BJ (cell line): ENCODE measurements at places on chromosomes 2 and 18.

- peak; percentile 13 for DNase-seq
Observed at GRCh38 chr18:944440-944839, 39.8 kb downstream of the ADCYAP1 start.

GRCh38 chr2:193303464-193303863 lies 1108.7 kb upstream of the TMEFF2 start:
- no peak for DNase-seq

DNA sequence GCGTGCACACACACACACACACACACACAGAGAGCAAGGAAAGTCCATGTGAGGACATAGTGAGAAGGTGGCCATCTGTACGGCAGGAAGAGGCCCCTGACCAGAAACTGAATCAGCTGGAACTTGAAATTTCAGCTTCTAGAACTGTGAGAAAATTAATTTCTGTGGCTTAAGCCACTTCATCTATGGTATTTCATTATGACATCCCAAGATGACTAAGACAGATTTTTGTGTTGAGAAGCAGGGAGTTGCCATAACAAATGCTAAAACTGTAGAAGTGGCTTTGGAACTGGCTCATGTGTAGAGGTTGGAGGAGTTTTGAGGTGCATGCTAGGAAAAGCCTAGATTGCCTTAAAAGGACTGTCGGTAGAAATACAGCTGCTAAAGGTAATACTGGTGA lies 63.4 kb upstream of the ZBTB7C start:
- no peak for DNase-seq

DNA sequence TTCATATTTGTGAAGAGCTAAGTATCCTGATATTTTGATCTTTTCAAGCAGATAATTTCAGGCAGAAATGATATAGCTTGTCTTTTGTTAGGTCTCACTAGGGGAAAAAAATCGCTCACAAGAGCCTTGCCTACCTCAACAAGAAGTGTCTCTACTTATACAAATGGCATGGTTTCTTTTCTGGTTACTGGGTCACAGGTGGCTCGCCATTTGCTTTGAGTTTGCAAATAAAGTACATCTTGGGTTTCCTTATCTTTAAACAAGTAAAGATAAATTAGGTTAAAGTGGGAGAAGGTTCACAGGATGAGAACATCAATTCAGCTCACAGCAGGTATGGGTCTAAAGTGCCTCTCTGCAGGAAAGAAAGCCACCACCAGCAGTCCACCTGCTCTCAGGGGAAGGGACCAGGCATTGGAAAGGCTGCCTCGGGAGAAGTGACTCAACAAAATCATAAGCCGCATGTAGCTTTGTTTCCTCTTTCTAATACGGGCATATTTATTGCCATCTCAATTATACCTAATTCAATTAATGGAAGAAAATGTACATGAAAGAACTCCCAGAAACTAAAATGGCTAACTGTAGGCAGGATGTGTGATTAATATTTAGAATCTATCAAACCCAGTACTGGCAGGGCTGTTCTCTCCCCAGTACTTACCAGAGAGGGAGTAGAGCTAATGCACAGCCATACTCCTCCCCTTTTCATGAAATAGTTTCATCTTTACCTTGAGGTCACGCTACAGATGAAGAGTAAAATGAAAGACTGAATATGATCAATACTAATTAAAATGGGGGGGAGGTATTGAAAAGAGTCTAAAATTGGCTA lies 28.3 kb downstream of the CDC42EP3 start:
- DNase-seq, result no peak

DNA sequence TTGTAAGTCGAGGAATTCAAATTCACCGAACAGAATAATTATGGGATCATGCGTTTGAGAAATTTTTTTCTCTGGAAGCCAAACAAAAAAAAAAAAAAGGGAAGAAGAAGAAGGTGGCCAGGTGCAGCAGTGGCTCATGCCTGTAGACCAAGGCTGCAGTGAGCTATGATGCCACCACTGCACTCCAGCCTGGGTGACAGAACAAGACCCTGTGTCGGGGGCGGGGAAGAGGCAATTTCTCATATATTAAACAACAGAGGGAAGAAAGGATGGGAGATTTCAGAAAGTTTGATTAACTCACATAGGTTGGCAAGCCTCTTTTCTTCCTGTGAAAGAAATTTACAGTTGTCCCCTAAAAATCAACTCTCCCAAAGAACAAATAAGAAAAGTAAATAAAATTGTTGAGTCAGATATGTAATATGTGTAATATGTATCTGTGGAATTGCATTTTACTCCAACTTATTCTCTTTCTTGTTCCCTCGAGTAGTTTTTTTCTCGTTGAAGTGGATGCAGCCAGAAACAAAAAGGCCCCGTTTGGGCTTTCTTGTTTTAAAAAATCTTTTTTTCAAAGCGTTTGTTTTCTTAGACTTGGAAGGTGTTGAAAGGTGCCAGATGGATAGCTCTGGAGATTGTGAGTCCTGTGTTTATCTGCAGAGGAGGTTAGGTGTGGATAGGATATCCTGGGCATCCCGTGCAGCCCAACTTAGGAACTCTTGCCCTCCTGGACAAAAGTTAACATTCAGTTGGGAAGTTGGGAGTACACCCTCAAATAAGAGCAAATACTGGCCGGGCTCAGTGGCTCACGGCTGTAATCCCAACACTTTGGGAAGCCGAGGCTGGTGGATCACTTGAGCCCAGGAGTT lies 25.4 kb upstream of the FMNL2 start:
- DNase-seq, result no peak

DNA sequence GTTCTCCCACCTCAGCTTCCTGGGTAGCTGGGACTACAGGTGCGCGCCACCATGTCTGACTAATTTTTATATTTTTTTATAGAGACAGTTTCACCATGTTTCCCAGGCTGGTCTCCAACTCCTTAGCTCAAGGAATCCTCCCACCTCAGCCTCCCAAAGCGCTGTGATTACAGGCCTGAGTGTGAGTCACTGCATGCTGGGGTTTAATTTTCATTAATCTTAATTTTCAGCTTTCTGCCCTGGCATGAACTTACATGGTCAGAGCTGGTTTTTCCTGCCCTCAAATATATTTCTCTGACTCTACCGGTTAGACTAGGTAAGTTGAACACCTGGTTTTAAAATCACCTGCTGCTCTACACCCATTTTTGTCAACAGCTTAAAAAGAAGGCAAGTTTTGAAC lies 3.1 kb downstream of the MARCHF7 start:
- no peak for DNase-seq

GRCh38 chr2:9508931-9509330 lies 34.6 kb downstream of the IAH1 start:
- DNase-seq, result no peak

DNA sequence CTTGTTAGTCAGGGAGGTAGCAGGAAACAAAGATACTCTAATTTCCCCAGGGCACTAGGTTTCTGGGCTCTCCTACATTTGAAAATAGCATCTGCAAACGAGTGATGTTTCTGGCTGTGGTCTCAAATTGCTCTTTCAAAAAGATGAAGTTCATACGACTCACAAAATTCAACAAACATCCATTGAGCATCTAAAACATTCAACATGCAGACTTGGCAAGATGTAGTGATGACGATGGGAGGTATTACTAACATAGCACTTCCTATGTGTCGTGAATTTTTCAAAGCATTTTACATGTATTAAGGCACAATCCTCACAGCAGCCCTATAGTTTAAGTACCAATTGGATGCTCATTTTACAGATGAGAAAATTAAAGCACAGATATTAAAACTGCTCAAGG lies 5.2 kb downstream of the CCBE1 start:
- no peak for DNase-seq

- DNase-seq, result no peak
Observed at GRCh38 chr2:181656450-181657291, at the start of gene CERKL. CERKL (minus strand) TSS chr2:181657105; CDS start chr2:181657006, 99 bp downstream.

DNA sequence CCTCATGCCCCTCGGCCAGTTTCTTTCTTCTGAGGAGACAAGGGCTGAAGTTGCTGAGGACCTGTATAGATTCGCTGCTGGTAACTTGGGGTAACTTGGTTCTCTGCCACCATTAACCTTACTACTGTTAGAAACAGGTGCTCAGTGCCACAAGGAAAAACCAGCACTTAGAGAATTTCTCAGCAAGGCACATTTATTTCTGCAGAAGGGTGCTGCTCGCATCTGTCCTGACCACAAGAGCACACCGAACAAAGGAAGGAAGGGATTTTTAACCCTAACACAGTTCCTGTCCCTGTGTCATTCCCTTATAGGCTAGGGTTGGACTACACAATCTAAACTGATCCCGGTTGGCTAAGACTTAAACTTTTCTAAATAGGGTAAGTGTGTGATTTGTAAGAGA lies 154.1 kb downstream of the SOCS6 start:
- DNase-seq, result no peak

DNA sequence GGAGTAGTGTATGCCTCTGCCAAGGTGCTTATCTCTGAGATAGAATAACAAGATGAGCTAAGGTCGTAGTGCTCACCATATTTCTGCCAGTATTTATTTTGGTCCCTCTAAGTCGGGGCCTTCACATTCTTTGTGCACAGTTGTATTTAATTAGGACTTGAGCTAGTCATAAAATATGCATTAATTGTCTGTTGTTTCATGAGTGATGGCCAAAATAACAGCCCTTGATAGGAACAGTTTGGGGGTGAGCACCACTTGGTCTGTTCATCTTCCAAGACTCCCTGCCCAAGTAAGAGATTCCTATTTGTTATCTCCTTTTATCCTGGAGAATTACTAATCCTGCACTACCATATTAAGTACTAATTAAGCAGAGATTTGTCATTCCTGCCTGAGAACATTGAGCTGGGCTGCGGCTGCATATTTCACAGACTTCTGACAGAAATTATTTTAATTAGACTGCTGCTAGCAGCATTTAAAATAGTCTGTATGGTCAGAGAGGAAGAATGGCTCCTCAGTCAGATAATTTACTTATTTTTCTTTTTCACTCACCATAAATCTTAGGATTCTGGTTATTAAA lies 435.1 kb downstream of the MTX2 start:
- no peak for DNase-seq

- DNase-seq, result no peak
Observed at GRCh38 chr2:134839649-134840048, 1.2 kb downstream of the ACMSD start.

DNA sequence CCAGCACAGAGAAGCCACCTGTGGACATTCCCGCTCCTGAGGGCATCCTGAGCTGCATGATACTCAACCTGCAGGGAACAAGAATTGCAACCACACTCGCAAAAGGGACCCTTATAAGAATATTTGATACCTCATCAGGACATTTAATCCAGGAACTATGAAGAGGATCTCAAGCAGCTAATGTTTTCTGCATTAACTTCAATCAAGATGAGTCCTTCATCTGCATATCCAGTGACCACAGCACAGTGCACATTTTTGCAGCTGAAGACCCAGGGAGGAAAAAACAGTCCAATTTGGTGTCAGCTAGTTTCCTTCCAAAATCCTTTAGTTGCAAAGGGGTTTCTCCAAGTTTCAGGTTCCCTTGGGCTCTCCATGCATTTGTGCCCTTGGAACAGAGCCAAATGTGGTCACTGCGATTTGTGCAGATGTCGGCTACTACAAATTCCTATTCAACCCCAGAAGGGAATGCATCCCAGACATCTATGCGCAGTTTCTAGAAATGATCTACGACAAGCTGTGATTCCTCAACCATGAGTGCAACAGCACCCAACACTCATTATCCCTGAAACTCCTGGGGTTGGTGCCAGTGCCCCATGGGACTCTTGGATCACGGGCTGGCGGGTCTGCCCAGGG lies 23.3 kb upstream of the FHOD3 start:
- no peak for DNase-seq

GRCh38 chr2:39821871-39822270 lies 42.8 kb upstream of the THUMPD2 start:
- DNase-seq, result no peak

GRCh38 chr2:214180071-214180470 lies 230.8 kb upstream of the VWC2L start:
- no peak for DNase-seq

GRCh38 chr2:68469935-68470334 lies 2.5 kb downstream of the APLF start:
- DNase-seq, result no peak

DNA sequence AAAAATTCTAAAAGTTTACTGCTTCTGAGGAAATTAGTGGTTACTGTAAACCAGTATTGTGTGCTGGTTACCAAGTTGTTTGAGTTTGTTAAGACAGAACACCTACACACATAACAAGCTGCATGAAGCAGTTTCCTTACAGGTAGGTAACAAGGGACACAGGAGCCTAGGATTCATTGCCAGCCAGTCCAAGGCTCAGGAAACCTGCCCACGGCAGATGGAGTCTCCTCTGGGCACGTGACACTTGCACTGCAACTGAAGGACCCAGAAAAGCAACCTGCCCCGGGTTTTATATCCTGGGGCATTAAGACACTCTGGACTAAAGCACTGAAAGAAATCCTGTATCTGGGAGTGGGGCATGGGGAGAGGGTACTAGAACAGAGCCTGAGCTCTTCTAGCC lies 639.3 kb downstream of the ADCYAP1 start:
- no peak for DNase-seq

DNA sequence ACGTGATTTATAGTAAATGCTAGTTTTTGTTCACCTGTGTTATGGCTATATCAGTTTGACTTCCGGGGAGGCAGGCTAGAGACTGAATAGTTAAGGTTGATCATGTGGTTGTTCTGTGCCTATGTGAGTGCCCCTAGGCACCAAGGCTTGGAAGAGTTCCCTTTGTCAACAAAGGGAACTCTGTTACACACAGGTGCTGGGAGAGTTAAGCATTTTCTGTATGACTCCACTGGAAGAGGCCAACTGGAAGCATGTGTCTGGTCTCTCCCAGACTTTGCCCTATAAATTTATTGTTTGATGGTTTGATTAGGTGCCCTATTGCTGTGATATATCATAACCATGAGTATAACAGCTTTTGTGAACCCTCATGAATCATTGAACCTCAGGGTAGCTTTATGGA lies 63.8 kb downstream of the ARL6IP6 start:
- no peak for DNase-seq

DNA sequence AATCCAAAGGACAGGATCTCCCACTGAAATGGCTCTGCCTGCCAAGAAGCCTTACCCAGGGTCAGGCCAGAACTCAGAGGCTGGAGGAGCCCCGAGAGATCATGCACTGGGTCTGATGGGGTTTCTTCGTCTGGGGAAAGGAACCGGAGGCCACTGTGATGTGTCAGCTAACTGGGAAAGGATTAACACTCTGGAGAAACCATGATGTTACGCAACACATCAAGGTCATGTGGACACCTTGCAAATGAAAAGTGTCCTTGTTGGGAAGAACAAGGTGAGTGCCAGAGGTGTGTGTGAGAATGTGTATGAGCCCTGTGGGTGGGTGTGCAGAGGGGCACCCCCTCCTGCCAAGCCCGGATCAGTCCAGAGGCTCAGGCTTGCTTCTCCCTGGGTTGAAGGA lies 86.9 kb downstream of the CRACDL start:
- no peak for DNase-seq

DNA sequence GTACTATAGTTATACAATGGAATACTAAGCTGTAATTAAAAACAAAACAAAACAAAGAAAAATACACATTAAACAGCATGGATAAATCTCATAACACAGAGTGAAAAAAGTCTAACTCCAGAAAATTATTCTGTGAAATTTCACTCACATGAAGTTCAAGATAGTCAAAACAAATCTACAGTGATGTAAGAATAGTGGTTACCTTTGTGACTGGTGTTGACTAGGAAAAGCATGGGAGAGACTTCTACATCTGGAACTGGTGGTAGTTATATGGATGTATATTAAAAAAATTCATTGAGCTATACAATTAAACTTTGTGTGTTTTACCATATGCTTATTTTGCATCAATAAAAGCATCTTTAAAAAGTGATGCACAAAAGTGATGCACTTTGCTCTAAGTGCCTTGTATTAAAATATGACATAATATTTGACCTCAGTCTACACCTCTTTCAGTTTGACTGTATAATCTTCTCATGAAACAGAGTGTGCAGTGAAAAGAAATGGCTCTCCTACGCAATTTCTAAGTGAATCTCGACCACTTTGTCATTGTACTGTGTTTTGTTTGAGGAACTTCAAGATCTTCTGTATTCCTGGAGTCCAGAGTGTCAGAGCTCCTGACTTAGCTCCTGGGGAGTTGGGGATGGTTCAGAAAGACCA lies 28.0 kb downstream of the STAT4 start:
- no peak for DNase-seq
